ENCODE measurements at places on chromosomes 2 and 18.

DNA sequence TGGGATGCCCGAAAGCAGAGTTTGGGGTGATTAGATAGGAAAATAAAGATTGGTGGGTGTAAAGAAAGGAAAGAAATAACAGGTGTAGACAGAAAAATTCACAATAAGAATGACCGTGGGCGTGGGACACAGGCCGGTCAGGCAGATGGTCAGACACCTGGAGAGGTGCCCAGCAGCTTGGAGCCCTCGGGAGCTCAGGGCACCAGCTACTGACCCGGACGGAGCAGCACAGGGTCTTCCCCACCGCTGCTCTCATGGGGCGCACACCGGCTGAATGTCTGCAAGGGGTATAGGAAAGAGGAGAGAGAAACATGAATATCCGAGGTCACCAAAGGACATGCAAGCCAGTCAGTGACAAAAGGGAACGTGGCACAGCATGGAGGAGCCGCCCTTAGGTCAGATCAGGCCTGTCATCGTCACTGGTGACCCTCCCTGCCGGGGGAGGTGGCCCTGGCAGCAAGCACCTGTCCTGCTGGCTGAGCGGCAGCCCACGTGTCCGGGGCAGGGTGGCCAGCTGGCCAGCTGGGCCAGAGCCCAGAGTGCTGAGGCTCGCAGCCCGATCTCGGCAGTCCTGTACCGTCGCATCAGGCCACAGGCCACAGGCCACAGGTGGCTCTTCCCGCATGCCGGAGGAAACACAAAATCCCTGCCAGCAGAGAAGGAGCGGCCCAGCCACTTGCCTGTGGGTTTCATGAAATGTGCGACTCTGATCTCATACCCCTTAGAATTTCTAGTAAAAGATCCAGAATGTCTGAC is 112.0 kb upstream of the NDUFV2 start:
- no peak for DNase-seq

DNA sequence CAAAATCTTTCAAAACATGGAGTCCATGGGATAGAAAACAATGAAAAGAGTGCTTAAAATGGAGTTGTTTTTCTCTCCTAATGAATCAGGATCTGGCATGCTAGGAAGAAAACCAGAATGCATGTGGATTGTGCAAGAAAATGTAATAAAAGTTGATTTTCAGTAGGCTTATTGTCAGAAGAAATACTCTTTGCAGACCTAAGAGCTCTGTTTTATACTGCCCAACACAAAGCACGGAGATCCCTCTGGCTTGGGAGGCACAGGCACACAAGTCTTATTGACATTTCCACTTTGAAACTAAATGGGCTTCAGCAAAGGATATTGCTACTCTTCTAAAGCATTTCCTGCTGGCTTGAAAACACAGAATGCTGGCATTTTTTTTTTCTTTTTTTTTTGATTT is 15.5 kb upstream of the DAPL1 start:
- DNase-seq = no peak

DNA sequence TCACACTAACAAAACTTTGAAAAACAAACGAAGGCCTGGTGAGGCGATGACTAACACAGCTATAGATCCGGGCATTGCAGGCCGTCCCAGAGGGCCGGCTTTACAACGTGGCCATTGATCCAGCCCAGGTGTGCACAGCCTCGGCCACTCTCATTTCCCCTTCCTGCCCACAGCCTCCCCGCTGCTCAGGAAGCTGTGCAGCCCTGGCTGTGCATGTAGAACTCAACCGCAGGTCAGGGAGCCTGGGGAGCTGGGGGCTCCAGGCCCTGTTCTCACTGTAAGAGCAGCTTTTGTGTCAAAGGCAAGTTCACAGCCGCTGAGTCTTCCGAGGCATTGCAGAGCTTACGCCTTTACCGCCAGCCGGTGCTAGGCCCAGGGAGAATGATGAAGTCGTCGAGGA is 87.2 kb downstream of the LONRF2 start:
- no peak for DNase-seq

DNA sequence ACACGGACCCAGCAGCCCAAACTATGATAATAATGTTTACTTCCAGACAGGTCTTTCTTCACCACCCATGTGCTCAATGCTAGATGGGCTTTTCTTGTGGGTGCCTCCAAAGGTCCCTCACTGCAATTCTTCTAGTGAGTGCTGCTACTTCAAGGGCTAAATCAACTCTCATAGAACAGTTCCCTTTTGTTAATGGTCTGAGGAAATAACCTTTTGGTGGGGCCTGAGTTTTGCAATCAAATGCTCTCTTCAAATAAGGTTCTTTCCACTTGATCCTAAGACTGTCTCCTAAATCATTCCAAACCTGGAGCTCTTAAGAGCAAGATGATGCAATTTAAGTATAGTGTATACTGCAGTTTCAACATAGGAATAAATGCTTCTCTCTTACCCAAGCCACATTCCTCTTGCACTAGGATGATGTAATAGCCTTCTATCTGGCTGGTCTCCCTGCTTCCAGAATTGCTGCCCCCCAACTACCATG is 6.0 kb downstream of the NEMP2 start:
- DNase-seq = no peak
